ENCODE measurements at places on chromosomes 2 and 18. TPM values are rescaled to one million over a fixed set of nuclear protein-coding genes. Genes with fewer than 3 reads are reported as not detected.

The SERPINB12 gene
- not detected for total RNA-seq

The RGPD4 gene
- total RNA-seq, result 0.07 TPM

The TDRD15 gene
- total RNA-seq, result not detected

The LIPG gene
- 0.03 TPM for total RNA-seq

The G6PC2 gene
- total RNA-seq, result not detected

The CREB1 gene
- 21.0 TPM for total RNA-seq

The NYAP2 gene
- not detected for total RNA-seq

The KYNU gene
- total RNA-seq, result 380 TPM

The HOXD12 gene
- total RNA-seq, result not detected

The RAX gene
- not detected for total RNA-seq

The SETBP1 gene
- 0.58 TPM for total RNA-seq

The ITPRIPL1 gene
- total RNA-seq, result not detected

The PID1 gene
- 3.0 TPM for total RNA-seq

The PFN4 gene
- 1.2 TPM for total RNA-seq

The BUB1 gene
- 46.1 TPM for total RNA-seq

The SULT1C2 gene
- total RNA-seq, result 1.3 TPM

The TUBA4B gene
- total RNA-seq, result 0.56 TPM

The CAVIN2 gene
- total RNA-seq, result 10.3 TPM

The MARCHF7 gene
- total RNA-seq, result 54.1 TPM

The PLEKHA3 gene
- total RNA-seq, result 18.9 TPM

The CENPA gene
- 52.8 TPM for total RNA-seq

The POTEC gene
- not detected for total RNA-seq

The CHST9 gene
- not detected for total RNA-seq

The ATP8B1 gene
- 9.0 TPM for total RNA-seq

The CXCR4 gene
- total RNA-seq, result 0.43 TPM

The CYBRD1 gene
- total RNA-seq, result 26.3 TPM

The ICA1L gene
- 2.1 TPM for total RNA-seq

The LRRTM4 gene
- total RNA-seq, result not detected

The SPATA3 gene
- not detected for total RNA-seq

The LOXHD1 gene
- not detected for total RNA-seq

The DOCK10 gene
- 46.7 TPM for total RNA-seq

The ICOS gene
- not detected for total RNA-seq

The TMEM131 gene
- total RNA-seq, result 18.0 TPM

The DYNAP gene
- not detected for total RNA-seq

The FOXI3 gene
- total RNA-seq, result not detected

The RAMP1 gene
- total RNA-seq, result not detected

The CXCR2 gene
- total RNA-seq, result not detected

The HMSD gene
- 0.54 TPM for total RNA-seq

The ITGA4 gene
- total RNA-seq, result 1.9 TPM

The GPR55 gene
- total RNA-seq, result not detected

The TMEM247 gene
- not detected for total RNA-seq

The IMPA2 gene
- total RNA-seq, result 57.2 TPM

The ATG9A gene
- total RNA-seq, result 49.5 TPM

The INPP5D gene
- total RNA-seq, result 0.49 TPM

The PPP4R1 gene
- total RNA-seq, result 40.3 TPM

Measured in A549 treated with CpdA at 1 μM for 4 hours (cell line).